ENCODE measurements at places on chromosomes 16 and 17.

GRCh38 chr17:39742126-39742855 lies 4.6 kb downstream of the GRB7 start:
- DNase-seq = no peak

GRCh38 chr17:8798846-8799569 lies at the start of gene MFSD6L:
MFSD6L (minus strand) TSS chr17:8799365; CDS start chr17:8799120, 245 bp downstream.
- no peak for DNase-seq

DNA sequence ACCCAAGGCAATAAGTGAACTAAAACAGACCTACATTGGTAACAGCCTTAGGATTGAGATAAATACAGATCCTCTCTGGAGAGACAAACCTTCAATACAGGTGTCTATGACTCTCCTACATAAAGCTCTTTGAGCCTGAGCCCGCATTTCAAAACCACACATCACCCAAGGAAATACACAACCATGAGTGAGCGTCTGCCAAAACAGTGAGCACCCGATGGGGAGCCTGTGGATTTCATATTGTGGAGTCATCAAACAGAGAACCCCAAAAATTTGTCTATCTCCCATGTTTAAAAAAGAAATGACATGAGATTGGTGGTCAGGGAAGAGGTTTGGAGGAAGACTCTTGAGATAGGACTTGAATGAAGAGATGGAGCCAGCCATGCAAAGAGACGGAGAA lies 102.2 kb upstream of the LHX1 start:
- no peak for DNase-seq

GRCh38 chr16:19315889-19316433 lies 30.4 kb downstream of the CLEC19A start:
- no peak for DNase-seq

GRCh38 chr16:65884018-65884417 lies 482.5 kb upstream of the CDH5 start:
- DNase-seq = no peak

- DNase-seq = no peak
These were observed 29.4 kb upstream of the NAT9 start for GRCh38 chr17:74805591-74805991.

Data from Jurkat, Clone E6-1 (cell line).